Panc1 (cell line): ENCODE measurements at places on chromosomes 11 and 22. TPM values are rescaled to one million over a fixed set of nuclear protein-coding genes. Genes with fewer than 3 reads are reported as not detected.

The TMEM86A gene
- total RNA-seq, result 0.31 TPM

The CCDC117 gene
- total RNA-seq, result 18.1 TPM

The OR6M1 gene
- not detected for total RNA-seq

DNA sequence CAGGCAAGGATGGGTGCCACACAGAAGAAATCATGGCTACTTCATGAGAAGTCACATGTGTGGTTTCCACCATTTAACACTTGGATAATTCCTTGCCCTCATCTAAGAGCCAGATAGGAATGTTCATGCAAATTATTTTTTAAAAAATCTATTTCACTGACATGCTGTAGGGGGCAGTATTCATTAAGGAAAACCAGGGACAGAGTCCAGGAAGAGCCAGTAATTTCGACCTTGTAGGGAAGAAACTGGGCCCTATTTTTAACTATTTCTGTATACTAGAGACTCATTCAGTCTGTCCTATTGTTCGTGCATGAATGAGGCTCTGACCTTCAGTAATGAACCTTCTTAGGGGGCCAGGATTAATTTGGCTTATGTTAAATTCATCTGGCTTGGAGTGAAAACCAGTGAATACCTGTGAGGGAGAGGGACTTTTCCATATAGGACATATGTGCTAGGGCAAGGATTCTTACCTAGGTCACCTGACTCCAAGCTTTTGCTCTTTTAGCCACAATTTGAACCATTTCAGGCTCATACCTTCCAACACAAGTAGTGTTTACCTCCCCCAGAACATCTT, 192.7 kb downstream of the NAV2 start:
- DNase-seq, result no peak

DNA sequence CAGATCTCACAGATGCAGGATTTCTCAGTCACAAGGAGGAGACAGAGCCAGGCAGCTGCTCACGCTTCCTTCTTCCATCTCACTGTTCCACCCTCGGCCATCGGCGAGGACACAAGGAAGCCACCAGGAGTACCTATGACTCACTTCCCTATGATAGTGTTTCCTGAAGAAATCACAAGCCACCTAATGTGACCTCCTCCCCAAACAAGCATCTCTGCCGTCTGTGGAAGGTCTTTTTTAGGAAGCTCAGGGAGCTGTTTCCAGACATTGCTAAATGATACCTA, 672.7 kb downstream of the TBC1D22A start:
- DNase-seq, result no peak

DNA sequence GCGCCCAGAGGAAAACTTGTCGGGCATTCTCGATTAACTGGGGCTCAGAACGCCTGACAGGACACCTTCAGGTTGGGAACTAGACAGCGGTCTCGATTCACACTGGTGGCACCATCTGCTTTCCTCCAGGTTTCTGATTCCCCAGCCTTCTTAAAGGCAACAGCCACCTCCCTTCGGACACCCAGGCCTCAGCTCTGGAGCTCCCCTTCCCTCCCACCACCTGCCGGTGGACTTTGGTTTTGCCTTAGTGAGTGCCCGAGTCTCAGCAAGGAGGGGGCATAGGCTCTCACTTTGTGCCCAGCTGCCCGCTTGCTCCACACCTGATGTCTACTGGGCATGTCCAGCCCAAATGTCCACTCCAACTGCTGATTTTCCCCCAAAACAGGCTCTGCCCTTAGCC, 110.4 kb upstream of the PARVA start:
- no peak for DNase-seq

DNA sequence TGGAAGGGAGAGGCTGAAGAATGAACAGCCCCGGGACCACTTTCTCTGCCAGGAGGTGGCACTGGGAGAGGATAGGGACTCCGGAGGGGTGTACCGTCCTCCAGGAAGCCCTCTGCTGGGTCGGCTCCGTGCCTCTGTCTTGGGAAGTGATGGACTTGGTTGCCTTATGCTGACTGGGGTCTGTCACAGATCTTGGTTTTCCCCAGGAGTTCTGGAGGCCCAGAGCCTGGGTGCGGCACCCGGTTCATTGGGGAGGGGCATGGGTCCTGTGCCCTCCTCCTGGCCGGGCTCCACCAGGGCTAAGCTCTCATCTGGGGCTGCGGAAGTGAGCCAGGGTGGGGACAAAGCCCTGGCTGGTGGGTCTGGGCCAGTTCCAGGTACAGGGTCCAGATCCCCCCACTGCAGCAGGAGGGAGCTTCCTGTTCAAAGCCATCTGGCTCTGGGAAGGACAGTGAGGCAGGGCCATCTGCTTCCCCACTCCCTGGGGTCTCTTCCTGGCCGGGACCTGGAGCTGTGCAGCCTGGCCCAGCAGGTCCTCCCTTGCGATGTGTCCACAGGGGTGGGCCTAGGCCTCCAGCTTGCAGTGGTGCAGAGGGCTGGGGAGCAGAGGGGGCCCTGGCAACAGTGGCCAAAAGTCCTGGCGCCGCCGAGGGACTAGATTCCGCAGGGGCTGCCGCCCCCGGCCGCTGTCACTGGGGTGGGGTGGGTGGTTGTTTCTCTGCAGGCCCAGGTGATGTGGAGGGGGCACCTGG, 1.1 kb upstream of the AP2A2 start:
- no peak for DNase-seq

- DNase-seq, result no peak
These were observed 1507.5 kb downstream of the BRD1 start for GRCh38 chr22:48320048-48320682.

DNA sequence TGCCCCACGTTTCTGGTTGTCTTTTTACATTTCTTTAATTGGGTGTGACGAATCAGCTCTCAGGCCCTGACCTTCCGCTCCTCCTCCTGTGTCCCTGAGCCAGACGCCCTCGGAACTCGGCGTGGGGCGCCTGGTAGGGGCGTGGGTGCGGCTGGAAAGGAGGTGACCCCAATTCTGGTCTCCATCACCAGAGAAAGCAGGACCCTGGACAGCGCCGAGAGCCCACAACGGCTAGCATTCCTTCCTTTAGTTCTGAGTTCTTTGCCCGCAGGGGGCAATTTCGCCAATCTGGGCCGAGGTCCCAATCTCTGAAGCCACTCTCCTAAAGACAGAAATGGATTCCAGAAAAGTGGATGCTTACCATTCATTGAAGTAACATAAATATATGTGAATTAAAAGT, 11.7 kb upstream of the RBMXL2 start:
- DNase-seq, result no peak
